Dorsolateral prefrontal cortex (tissue), 122 donors: ENCODE measurements at places on chromosomes 4 and X. TPM values are rescaled to one million over a fixed set of nuclear protein-coding genes. Genes with fewer than 3 reads are reported as not detected.

Gene MAOB
- 128 TPM for total RNA-seq

DNA sequence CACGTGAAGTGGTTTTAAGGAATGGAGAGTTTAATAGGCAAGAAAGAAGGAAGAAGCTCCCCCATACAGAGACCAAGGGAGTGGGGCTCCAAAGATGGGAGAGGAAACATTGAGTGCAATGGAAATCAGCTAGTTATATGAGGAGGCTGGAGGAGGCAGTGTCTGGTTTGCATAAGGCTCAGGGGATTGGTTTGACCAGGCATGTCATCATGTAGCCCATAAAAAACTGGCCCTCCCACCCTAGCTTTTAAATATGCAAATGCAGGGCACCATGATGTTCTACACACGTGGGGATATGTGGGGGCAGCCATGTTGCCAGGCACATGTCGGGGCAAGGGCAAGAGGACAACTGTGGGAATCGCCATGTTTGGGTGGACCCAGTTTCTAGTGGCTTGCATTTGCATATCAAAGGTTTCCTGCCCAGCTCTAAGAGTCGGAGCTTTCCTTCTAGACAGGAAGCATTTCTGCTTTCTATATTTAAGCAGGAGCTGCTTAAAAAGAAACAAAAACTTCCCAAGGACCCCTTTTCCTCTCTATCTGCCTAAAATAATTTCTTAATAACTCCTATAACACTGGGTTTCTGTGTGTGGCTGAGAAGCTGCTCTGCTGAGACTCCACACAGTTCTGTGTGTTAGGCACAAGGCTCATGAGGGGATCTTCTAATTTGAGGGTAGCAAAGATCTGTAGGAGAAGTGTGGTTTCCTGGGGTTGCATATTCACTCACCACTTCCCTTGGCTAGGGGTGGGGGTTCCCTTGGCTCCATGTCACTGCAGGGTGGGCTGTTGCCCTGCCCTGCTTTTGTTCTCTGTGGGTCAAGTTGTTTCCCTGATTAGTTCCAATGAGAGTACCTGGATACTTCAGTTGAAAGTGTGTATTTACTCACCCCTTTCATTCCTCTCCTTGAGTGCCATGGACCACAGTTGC is 113.5 kb downstream of the VSIG4 start:
- no peak for DNase-seq

Gene ABLIM2
- 114 TPM for total RNA-seq

DNA sequence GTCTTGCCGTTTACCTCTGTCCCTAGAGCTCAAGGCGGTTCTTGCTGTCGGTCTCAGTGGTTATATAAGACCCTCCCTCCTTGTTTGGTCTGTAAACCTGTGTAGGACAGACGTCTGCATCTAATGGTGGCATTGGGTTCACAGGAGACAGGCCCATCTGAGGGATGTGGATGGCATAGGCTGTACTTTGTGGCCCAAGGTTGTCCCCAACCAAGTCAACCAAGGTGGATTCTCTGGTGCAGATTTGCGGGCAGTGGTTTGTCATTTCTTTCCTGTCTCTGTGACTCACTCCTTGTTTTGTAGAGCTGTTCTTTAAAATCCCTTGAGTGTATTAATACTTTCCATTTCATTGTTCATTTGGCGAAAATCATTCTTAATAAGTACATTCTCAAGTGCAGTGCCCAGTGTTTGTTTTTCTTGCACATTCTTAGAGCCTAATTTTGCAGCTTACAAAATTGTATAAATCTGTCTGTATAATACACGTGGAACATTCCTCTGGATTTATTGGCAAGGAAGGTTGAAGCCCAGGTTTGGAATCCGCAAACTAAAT is 68.0 kb upstream of the TLR2 start:
- no peak for DNase-seq

- no peak for DNase-seq
Measured at GRCh38 chrX:55659931-55660330, 36.7 kb downstream of the FOXR2 start.

- DNase-seq: no peak
Measured at GRCh38 chr4:140637836-140638235, 69.1 kb upstream of the UCP1 start.
